ENCODE measurements at places on chromosomes 3 and 15.

GRCh38 chr15:26438316-26438715 is 334.6 kb downstream of the GABRB3 start:
- DNase-seq = no peak

GRCh38 chr3:50627407-50628051 is 10.6 kb downstream of the MAPKAPK3 start:
- DNase-seq = peak; percentile 47

DNA sequence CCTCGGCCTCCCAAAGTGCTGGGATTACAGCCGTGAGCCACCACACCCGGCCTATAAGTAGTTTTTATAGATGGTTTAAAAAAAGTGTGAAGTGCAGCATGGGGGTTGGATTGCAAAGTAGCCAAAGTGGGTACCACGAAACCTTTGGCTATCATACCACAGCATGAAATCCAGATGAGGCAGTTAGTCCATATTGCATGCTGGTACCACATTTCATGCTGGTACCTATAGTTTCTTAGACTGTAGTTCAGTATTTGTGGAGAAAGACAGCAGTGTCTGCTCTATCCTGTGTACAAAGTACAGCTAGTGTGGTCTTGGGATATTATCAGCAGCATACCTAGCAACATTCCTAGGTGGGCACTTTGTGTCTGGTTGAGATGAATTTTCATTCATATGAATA is 11.8 kb downstream of the ZNF609 start:
- no peak for DNase-seq

DNA sequence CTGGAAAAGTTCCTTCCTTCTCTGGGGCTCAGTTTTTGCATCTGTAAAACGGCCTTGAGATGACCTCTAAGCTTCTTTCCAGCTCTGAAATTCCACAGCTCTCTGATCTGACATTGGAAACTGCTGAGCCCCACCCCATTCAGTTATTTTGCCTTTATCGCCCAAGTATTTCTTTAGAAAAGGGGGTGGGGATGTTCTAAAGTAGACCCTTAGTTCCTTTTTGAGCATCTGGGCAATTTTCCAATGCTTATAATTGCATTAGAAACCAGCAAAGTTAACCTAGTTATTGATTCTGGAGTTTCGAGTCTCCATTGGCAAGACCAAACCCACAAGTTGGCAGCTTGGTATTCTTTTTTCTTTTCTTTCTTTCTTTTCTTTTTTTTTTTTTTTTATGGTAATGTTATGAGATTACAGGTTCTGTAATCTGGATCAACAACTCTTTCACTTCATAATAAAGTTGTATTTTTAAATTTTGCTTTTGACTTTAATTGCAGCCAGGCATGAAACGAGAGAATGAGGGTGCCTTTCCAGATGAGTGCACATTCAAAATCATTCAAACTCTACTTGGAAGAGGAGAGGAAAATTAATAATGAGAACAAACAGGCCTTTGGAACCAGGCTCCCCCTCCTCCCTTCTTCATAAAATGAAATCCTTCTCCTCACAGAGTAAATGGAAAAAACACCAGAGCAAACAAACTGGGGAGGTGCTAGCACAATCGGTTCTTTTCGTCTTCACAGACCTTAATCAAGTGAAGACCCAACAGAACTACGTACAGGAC is 76.8 kb upstream of the LRIG1 start:
- no peak for DNase-seq

DNA sequence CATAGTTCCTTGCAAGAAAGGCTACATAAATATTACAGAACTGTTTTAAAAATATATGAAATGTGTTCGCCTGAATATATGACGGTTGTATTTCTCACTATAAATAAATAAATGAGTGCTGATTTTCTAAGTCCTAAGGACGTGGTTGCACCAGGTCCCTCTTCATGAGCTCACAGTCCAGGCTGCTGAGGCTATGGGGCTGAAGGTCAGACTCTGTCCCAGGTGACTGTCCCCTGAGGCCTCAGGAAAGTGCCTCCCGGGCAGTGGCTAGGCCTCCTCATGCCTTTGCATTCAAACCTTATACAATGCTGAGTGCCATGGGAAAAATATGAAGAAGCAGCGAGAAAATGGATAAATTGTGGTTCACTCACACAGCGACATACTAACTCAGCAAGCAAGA is 43.5 kb upstream of the SSR3 start:
- no peak for DNase-seq

GRCh38 chr15:52294881-52295420 is 653 bp downstream of the MYO5C start:
- no peak for DNase-seq

GRCh38 chr3:82977871-82978270 is 1216.4 kb upstream of the GBE1 start:
- no peak for DNase-seq

DNA sequence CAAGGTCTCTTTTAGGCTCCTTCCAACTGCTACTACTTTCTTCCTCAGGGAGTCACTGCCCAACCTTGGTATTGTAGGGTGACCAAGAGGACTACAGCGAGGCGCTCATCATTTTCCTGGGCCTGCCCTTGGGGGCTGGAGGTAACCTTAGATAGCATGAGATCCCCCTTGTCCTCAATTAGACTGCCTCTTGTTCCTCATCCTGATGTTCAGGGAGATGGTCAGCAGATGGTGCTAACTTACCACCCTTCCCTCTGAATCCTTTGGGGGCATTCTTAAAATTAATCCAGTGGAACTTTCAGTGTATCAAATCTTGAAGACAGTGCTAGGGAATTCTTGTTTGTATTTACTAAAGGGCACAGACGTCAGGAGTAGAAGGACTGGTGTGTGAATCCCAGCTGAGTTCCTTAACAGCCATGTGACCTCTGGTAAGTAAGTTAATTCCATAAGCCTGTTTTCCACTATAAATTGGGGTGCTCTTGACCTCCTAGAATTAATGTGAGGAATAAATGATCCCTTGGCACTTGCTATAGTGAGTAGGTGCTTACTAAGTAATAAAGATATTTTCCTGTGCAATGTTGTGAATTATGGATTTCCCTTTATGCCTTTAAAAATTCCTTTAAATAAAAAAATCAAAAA is 4.1 kb upstream of the CLPX start:
- peak; percentile 51 for DNase-seq

GRCh38 chr3:174153871-174154270 is 705.3 kb upstream of the NAALADL2 start:
- DNase-seq = no peak

DNA sequence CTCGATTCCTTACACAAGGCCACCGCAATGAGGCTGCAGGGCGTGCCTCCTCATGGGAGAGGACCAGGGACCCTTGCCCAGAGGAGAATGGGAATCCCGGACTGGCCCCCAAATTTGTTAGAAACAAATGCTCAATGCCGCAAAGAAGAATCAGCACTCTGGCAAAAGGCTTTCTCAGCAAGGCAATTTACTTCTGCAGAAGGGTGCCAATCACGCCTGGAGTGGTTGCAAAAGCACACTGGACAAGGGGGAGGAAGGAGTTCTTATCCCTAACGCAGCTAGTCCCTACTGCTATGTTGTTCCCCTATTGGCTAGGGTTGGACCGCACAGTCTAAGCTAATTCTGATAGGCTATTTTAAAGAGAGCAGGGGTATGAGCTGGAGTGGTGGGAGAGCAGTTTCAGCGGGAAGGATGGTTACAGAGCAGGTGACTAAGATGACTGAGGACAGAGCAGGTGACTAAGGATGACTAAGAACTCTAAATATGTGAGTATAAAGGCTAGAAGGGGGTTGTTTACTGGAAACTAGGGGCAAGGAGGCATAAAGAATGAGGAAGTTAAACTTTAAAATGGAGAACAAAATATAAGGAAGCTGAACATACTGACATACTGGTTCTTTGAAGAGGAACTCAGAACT is 48.5 kb downstream of the KATNBL1 start:
- DNase-seq = peak; percentile 5

GRCh38 chr3:73540969-73541740 is 83.6 kb downstream of the PDZRN3 start:
- DNase-seq = peak; percentile 68

DNA sequence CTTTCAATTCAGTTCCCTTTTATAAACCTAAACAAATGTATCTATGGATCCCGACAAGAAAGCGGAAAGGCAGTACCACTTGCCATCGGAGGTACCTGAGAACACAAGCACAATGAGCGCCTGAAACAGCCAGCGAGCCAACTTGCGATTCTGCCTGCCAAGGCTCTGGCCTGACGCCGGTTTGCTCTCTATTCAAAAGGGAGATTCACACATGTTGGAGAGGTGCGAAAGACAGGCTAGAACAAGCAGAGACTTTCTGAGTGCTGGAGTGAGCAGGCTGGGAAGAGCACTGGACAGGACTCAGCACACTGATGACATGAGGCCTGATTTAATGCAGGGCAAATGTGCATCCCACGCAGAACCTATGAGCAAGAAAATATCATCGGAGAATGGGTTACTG is 17.7 kb upstream of the PRR23E start:
- DNase-seq = no peak

- no peak for DNase-seq
These were observed 478.0 kb downstream of the GABRG3 start for GRCh38 chr15:27448986-27449385.

- peak; percentile 76 for DNase-seq
These were observed 183.6 kb downstream of the PEX5L start for GRCh38 chr3:179853176-179853575.

DNA sequence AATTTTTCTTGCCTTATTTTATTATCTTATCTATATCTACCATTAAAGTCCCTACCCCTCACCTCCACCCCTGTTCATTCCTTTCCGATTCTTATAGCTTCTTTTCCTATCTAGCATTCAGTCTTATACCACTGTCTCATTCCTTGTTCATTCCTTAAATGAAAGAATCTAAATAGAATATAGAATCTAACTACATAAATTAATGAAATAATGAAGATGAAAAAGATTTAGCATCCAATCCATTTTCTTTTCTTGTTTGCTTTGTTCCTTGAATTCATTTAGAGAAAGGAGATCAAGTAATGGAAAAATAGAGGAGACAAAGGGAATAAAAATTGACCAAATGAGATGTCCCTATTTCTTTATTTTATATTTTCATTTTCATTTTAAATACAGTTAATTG is 67.2 kb downstream of the OPA1 start:
- DNase-seq = no peak

- DNase-seq = peak; percentile 11
These were observed 276.6 kb downstream of the RPLP1 start for GRCh38 chr15:69729167-69729748.

- DNase-seq = peak; percentile 84
These were observed 19.0 kb downstream of the PDHB start for GRCh38 chr3:58414538-58415197.

DNA sequence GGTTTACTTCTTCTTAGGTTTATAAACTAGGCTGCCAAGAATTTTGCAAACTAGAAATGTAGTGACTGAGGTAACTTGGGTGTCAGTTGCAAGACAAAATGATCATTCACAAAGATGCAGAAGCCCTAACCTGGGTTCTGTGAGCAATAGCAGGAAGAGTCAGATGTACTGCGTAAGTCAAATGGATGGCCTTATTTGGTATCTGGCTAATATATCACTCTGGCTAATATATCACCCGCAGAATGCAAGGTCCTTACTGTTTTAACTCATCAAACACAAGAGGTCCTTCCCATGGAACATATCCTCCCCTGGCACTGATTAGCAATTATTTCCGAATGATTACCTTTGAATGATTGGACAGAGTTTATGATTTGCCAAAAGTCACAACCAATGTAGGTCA is 37.4 kb downstream of the RBMS3 start:
- DNase-seq = peak; percentile 64

DNA sequence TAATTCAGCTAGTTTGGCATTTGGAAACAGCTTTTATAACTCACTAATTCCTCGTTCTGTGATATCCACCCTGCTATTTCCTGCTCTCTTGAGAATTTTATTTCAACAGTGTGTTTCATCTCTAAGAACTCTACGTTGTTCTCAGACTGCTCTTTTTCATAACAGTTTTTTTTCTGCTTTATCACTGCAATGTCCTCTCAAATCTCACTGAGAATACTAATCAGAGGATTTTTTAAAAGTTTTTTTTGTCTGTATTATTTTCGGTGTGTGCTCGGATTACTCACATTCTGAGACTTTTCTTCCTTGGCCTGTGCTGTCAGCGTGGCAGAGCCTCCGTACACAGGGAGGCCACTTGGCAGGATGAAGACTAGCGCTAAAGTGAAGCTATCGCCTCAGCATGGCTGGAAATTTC is 59.4 kb upstream of the NEO1 start:
- no peak for DNase-seq

GRCh38 chr3:85567071-85567676 is 608.4 kb downstream of the CADM2 start:
- DNase-seq = no peak

- no peak for DNase-seq
These were observed 1274.4 kb downstream of the ROBO2 start for GRCh38 chr3:78314327-78314726.

GRCh38 chr15:61088675-61089074 is 140.4 kb downstream of the RORA start:
- DNase-seq = no peak

DNA sequence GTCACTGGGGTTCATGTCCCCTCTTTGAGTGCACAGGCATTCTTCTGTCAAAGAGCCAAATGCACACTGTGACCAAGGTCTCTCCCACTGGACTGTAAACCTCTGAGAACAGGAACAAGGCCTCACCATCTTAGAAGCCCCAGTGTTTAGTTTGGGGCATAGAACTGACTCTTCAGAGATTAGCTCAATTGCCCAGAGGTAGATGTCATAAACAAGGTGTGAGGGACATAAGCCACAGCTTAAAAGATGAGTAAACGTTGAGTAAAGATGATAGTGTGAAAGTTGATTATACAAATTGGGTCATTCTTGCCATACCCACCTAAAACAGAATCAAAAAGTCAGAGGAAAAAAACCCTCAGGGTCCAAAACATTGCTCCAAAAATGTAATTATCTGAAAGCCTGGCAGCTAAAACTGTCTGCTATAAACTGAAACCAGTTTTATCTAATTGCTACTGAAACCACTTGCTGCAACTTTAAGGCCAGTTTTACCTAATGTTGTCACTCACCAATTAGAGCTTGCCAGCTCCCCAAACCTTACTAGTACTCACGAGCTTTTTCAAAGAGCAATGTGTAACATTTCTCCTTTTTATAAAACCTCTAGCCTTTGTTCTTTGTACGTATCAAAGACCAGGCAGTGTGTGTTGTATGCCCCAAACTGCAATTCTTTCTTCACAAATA is 415.2 kb downstream of the RAP2B start:
- no peak for DNase-seq

GRCh38 chr15:62988701-62989100 is 53.8 kb upstream of the TPM1 start:
- DNase-seq = no peak

DNA sequence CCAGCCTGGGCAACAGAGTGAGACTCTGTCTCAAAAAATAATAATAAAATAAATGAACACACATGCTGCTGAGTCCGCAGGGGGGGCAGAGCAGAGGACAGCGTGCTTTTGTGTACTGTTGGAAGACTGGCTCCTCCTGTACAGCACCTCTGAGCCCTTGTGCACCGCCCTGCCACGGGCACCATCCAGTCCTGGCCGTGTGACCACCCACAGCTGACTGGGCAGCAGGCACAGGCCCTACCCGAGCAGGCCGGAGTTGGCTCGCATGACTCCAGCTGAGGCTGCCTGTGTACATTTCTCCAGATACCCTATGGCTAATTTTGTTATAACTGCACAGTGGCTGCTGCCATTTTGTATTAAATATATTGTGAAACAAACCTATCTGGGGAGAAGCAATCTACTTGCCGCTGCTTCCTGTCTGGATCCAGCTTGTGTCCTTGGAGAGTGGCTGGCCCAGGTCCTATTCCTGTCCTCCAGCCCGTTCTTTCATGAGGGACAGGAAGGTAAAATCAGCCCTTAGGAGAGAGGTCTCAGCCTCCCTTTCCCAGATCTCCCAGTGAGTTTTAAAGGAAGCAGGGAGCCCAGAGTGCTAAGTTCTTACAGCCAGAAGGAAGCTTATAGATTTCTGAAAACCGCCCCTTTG is 14.6 kb downstream of the IVD start:
- no peak for DNase-seq

GRCh38 chr3:171266034-171266739 is 194.0 kb downstream of the TNIK start:
- DNase-seq = peak; percentile 67
